ENCODE measurements at places on chromosomes 7 and 10. TPM values are rescaled to one million over a fixed set of nuclear protein-coding genes. Genes with fewer than 3 reads are reported as not detected.

The DGKI gene
- total RNA-seq, result 4.0 TPM

The PAPOLB gene
- 0.14 TPM for total RNA-seq

The ACSL5 gene
- 1.7 TPM for total RNA-seq

The INA gene
- 0.28 TPM for total RNA-seq

The PNLIP gene
- not detected for total RNA-seq

The NOM1 gene
- total RNA-seq, result 10.0 TPM
